Urothelium cell line (cell line): ENCODE measurements at places on chromosomes 12 and 14.

- peak; percentile 11 for DNase-seq
Measured at GRCh38 chr14:36767603-36768281, 106.1 kb downstream of the PAX9 start.

- DNase-seq = no peak
Measured at GRCh38 chr12:104971306-104971705, 13.2 kb upstream of the SLC41A2 start.

- no peak for DNase-seq
Measured at GRCh38 chr14:43735932-43736331, 771.2 kb downstream of the FSCB start.

DNA sequence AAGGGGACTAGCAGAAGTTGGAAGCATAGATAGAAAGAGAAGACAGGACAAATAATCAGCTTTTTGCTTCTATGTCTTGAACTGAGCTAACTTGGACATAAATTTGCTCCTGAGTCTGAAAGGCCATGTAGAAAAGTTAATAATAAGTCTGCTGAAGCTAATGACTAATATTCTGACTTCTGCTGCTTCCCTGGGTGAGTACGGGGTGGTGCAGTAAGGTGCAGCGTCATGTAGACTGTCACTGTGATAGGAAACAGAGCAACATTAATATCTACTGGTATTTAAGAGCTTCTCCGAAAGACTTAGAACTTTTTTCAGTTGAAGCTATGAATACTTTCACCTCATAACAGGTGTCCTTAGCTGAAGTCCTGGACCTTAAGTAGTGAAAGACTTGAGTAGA is 34.1 kb upstream of the CPM start:
- no peak for DNase-seq
